Karpas-422 (cell line): ENCODE measurements at places on chromosomes 3 and 15. TPM values are rescaled to one million over a fixed set of nuclear protein-coding genes. Genes with fewer than 3 reads are reported as not detected.

- H3K36me3 ChIP-seq = no peaks in the 10 kb centered on the region
- H3K27me3 ChIP-seq = no peaks in the 10 kb centered on the region
- H3K4me3 ChIP-seq = no peak overlapping the region
- peaks cover 7% of the 10 kb centered on the region for H3K4me1 ChIP-seq
- DNase-seq = no peak
- no peak overlapping the region for H3K27ac ChIP-seq
Observed at GRCh38 chr15:41125063-41125669, 9.1 kb upstream of the INO80 start.

- H3K4me1 ChIP-seq = no peaks in the 10 kb centered on the region
- no peak overlapping the region for H3K4me3 ChIP-seq
- no peak overlapping the region for H3K27ac ChIP-seq
- no peaks in the 10 kb centered on the region for H3K27me3 ChIP-seq
- no peaks in the 10 kb centered on the region for H3K36me3 ChIP-seq
Observed at GRCh38 chr3:178342111-178342510, 194.1 kb upstream of the KCNMB2 start.

DNA sequence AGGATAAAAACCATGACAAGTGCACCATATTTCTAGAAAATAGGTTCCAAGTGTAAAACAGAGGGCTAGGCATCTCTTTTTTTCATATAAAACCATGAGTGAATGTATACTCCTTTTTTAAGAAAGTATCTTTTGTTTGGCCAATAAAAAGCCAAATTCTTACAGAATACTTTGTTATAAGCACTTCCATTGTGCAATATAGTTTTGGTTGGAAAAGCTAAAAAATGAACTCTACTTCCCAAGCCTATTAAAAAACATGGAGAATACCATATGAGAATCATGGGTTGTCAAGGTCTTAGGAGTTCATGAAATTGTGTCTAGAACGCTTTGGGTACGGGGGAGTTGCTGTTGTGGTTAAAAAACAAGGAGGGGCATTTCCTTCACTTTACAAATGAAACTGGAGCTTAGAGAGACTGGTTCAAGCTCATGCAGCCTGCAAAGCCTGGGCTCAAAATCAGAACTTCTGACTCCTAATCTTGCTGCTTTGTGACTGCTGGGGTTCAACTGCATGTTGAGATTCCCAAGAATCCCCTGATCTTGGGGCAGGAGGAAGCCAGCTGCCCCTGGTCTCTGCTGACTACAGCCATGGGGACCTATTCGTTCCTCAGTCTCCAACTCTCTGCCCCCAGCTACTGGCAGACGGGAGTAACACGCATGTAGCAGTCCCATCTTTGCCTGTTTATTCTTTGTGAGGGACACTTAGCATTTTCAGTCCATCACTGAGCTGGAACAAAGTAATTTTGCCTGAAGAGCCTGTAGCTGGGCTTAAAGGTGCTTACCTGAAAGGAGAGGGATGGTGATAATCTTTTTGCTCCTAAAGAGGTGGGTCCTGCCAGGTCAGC lies 229.1 kb downstream of the CHST2 start:
- H3K36me3 ChIP-seq = no peaks in the 10 kb centered on the region
- H3K4me1 ChIP-seq = peaks cover 32% of the 10 kb centered on the region

DNA sequence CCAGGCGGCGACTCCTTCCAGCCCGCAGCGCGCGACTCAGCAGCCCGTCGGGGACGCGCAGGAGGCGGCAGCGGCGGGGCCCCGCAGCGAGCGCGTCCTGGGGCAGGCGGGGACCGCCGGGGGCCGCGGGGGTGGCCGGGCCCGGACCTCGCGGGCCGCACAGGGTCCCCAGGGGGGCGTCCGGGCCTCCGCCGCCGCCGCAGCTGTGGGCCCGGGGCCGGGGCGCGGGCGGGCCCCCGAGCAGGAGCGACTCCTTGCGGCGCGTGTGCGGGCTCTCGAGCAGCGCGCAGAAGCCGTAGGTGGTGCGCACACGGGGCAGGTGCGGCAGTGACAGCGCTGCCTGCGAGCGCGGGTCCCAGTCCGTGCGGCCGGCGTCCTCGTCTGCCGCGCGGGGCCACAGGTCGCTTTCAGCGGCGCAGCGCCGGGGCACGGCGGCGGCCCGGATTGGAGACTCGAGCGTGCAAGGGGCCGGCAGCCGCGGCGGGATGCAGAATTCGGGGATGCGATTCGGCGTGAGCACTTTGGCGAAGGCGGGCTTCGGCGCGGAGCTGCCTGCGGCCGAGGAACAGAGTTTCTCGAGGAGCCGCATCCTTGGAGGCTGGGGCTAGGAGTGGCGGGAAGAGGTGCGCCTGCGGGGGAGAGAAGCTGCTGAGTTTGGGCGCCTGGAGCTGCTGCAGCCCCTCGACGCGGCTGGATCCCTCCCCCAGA lies 535 bp downstream of the C2CD4B start:
- no peaks in the 10 kb centered on the region for H3K4me1 ChIP-seq
- no peaks in the 10 kb centered on the region for H3K27me3 ChIP-seq

Gene CLRN1
- not detected in 2 replicates for total RNA-seq

Gene APBA2
- not detected in 2 replicates for total RNA-seq
